Activated CD8-positive, alpha-beta T cell treated with anti-CD3 and anti-CD28 coated beads for 36 hours (primary cell): ENCODE measurements at places on chromosomes 7 and 10. TPM values are rescaled to one million over a fixed set of nuclear protein-coding genes. Genes with fewer than 3 reads are reported as not detected.

The KCNIP2 gene
- total RNA-seq: 3.1 TPM

DNA sequence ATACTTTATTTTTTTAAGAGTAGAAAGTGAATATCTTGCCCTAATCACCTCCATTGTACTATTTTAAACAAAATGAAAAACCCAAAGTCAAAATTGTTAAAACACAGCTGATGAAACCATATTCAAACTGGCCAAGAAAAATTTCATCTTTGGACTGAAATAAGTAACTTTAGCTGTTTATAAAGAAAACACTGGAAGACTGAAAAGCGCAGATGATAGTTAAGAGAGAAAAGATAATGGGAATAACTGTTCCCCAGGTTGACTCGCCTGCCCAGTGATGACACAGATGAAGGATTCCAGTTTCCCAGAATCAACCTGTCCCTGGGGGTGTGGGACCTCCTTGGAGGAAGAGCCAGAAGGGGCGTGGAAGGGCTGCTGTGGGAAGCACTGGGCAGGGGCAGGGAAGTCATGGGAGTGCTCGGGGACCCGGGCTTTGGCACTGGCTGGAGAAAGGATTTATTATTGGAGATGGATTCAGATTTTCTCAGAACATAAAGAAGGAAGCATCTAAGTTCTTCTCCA, 43.1 kb downstream of the DENND2A start:
- DNase-seq: no peak

DNA sequence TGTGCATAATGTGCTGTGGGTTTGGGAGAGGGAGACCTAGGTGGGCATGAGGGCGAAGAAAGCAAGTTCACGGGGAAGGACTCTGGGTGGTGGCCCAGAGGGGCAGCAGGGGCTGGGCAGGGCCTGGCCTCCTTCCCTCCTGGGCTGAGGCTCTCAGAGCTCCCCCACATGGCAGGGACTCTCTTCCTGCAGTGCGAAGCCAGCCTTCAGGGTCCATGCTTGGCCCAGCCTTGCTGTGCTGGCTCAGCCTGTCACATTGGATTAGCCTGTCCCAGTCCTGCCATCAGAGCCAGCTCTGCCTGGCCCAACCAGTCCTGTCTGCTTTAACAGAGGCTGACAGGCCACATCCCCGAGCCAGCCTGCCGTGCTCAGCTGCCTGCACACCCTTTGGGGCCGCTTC, 20.4 kb upstream of the ZNF488 start:
- no peak for DNase-seq

GRCh38 chr7:2982831-2983230, 60.8 kb downstream of the CARD11 start:
- peak; percentile 87 for DNase-seq
